ENCODE measurements at places on chromosomes 6 and 20.

DNA sequence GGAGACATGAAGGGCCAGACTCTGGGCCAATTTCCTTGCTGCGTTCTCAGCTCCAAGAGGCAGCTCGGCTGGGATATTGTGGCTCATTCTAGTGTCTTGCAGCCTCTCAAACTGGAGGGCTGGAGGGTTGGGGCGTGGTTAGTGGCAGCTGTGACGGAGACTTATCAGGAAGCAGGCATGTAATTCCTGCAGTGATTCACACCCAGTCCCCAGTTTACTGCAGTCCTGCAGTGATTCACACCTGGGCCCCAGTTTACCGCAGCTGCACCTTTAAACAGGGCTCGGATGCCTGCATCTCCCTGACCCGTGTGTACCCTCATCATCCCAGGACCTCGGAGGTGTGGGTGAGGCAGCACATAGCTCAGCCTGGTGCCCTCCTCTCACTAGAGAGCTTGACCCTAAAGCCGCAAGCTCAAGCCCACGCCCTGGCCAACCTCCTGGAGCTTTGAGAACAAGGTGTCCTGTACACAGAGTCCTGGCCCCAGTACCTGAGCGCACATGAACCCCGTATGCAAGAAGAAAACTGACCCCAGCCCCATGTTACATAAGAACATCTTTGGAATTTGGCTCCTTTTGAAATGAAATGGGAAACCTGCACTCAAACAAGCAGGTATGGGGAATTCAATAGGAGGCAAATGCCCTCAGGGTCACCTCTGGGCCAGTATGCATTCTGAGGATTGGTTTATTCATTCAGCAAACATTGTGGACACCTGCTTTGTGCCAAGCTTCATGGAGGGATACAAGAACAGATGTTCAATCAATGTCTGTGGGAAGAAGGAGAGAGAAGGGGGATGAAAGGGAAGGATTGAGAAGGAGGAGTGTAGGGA is 55.3 kb upstream of the FAM83D start:
- DNase-seq: no peak

- DNase-seq: no peak
Measured at GRCh38 chr6:141326426-141326825, 806.3 kb upstream of the GJE1 start.

GRCh38 chr6:32529697-32530430 is at the start of gene HLA-DRB5:
HLA-DRB5 (minus strand) TSS chr6:32530287; CDS start chr6:32530224, 63 bp downstream.
- no peak for DNase-seq

GRCh38 chr6:146456886-146457285 is 86.7 kb upstream of the RAB32 start:
- no peak for DNase-seq

GRCh38 chr6:19866985-19867627 is 29.9 kb downstream of the ID4 start:
- no peak for DNase-seq

DNA sequence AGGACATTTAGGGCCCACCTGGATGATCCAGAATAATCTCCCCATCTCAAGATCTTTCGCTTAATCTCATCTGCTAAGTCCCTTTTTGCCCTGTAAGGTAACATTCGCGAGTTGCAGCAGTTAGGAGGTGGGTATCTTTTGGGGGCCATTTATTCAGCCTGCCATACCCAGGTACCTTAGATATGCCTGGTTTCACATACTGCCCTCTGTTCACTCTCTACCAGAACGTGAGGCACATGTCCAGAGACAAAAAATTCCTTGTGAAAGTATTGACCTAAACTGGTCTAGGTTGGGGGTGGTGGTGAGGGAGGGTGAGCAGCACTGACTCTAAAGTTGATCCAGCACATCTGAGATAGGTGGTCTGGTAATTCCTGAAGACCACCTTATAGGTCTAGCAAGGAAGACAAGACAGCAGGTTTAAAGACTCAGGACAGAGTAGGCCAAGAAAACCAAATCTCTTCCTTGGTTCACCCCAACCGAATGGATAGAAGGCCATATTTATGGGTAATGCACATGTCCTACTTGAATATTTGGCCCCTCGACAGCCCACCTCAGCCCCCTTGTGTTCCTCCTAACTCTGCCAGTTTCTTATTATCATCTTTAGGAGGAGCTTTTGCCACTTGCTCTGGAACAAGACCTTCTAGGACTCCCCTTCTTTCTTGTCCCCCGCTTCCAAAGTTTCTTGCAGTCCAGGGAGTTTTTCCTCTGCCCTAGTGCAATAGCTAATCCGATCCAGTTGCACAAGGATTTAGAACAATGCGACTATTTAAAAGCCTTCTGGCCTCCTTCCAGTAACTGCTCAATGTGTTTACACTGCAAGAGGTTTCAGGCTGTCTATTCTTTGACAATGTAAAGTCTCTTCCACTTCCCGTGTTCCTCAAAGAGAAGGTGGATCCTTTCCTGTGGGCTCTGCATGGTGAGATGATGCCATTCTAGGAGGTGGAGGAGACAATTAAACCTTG is 213.0 kb upstream of the LAMP5 start:
- DNase-seq: no peak

GRCh38 chr20:43536817-43537440 is 21.9 kb upstream of the SGK2 start:
- DNase-seq: no peak

DNA sequence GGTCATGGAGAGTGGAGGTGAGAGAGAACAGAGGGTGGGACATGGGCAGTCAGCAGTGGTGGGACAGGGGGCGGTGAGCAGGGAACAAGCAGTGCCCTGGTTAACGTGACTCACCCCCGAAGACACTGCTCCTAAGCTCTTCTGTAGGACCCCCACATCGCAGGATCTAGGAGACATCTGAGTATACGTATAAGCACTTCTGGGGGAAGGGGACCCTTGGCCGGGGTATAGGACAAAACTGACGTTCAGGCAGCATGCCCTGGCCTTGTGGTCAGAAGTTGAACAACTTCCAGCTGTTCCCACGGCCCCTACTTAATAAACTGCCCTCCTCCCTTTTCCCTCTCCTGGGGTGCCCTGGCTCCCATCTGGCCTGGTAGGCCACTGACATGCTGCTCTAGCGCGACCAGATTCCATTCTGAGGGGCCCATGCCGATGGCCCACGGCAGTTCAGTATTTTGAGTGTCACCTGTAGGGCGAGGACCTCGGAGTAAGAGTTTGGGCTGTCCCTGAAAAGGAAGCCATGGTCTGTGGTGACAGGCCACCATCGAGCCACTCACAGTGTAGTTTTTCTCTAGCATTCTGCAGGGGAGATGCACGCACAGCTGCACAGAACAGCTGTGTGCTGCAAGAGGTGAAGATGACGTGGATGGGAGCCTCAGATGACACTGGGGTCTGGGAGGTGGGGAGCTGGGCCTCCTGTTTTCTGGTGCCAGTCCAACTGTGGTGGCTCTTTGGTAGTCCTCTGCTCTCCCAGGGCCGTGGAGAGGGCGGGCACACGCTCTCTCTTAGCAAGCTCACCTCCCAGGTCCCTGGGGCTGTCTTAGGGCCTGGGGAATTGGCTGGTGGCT is 38.4 kb downstream of the PPP1R3G start:
- no peak for DNase-seq

- no peak for DNase-seq
Measured at GRCh38 chr6:160305926-160306713, 42.1 kb upstream of the SLC22A3 start.

GRCh38 chr20:4591975-4592315 is 129.8 kb upstream of the PRND start:
- no peak for DNase-seq

GRCh38 chr6:136404627-136405419 is 115.2 kb upstream of the BCLAF1 start:
- no peak for DNase-seq

- DNase-seq: no peak
Measured at GRCh38 chr6:14031516-14031915, 86.1 kb upstream of the CD83 start.

- no peak for DNase-seq
Measured at GRCh38 chr20:40688129-40689099, 622 bp downstream of the MAFB start.

- DNase-seq: no peak
Measured at GRCh38 chr6:136338486-136338885, 48.8 kb upstream of the BCLAF1 start.

DNA sequence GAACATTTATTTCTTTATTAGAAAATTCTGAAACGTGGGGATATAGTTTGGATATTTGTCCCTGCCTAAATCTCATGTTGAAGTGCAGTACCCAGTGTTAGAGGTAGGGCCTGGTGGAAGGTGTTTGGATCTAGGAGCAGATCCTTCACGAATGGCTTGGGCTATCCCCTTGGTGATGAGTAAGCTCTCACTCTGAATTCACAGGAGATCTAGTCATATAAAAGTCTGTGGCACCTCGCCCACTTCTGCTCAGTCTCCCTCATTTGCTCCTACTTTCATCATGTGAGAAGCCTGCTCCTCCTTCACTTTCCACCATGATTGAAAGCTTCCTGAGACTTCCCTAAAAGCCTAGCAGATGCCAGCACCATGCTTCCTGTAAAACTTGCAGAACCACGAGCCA is 96.8 kb upstream of the GJE1 start:
- DNase-seq: no peak

GRCh38 chr6:2193931-2194330 is 51.5 kb downstream of the GMDS start:
- DNase-seq: no peak

GRCh38 chr20:31654534-31654933 is 16.8 kb downstream of the COX4I2 start:
- DNase-seq: no peak

GRCh38 chr6:82818727-82819126 is 246.9 kb downstream of the UBE3D start:
- no peak for DNase-seq

GRCh38 chr6:71224011-71224410 is 64.6 kb upstream of the OGFRL1 start:
- DNase-seq: no peak

DNA sequence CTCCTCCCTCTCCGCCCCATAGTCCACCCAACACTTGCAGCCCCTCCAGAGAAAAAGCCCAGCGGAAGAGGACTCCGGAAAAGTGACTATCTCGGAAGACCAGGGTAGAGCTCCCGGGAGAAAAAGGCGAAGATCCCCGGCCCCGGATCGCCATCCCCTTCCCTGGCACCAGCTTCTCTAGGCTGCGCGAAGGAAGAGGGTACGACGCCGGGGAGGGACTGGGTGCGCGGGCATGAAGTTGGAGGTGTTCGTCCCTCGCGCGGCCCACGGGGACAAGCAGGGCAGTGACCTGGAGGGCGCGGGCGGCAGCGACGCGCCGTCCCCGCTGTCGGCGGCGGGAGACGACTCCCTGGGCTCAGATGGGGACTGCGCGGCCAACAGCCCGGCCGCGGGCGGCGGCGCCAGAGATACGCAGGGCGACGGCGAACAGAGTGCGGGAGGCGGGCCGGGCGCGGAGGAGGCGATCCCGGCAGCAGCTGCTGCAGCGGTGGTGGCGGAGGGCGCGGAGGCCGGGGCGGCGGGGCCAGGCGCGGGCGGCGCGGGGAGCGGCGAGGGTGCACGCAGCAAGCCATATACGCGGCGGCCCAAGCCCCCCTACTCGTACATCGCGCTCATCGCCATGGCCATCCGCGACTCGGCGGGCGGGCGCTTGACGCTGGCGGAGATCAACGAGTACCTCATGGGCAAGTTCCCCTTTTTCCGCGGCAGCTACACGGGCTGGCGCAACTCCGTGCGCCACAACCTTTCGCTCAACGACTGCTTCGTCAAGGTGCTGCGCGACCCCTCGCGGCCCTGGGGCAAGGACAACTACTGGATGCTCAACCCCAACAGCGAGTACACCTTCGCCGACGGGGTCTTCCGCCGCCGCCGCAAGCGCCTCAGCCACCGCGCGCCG is 822 bp downstream of the FOXQ1 start:
- DNase-seq: no peak

DNA sequence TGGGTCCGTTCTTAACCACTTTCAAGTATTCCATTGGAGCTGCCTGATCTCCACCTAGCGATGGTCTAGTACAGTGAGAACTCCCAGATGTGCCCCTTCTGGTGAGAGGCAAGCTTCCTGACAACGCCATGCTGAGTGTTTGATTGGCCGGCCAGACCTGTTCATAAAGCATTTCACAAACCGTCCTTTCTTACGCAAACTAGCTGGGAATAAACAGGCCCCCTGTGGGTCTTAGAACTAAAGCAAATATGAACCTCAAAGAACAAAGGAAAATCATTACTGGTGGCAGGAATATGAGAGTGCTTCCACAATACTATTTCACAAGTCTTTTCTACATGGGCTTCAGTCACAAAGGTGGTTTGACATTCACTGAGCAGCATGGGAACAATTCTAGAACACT is 15.6 kb upstream of the GCNT2 start:
- DNase-seq: no peak

- DNase-seq: no peak
Measured at GRCh38 chr20:5073660-5074231, 46.0 kb downstream of the PCNA start.

DNA sequence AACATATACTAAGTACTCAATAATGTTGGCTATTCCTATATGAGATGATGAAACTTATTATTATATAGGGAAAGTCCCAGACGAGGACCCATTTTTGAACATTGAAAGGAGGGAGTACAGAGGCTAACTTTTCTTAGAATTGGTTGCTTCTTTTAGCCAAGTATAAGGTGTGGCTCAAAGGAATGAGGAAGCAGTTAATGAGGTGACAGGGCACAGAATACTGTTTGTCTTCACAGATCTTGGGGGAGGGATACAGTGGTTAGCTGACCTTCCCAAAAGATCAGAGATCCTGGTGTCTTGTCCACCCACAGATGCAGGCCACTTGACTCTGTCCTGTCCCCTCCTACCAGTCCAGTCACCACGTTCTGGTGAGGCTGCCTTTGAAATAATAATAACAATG is 67.8 kb upstream of the EPB41L1 start:
- DNase-seq: no peak

- DNase-seq: no peak
Measured at GRCh38 chr6:122778985-122779661, 393 bp upstream of the FABP7 start.

- DNase-seq: no peak
Measured at GRCh38 chr20:59138114-59138748, 25.4 kb upstream of the ZNF831 start.

- no peak for DNase-seq
Measured at GRCh38 chr6:24960991-24961475, 25.3 kb upstream of the RIPOR2 start.

GRCh38 chr6:2108700-2109306 is 136.6 kb downstream of the GMDS start:
- no peak for DNase-seq

GRCh38 chr20:21365771-21366170 is 31.6 kb downstream of the NKX2-4 start:
- DNase-seq: no peak

GRCh38 chr6:112936504-112936903 is 589.4 kb downstream of the RFPL4B start:
- DNase-seq: no peak
